ENCODE measurements at places on chromosomes 2 and 18.
A peak's percentile ranks its signal among the peaks of the same experiment; 100 is the strongest.

- no peak for DNase-seq
Observed at GRCh38 chr2:44280869-44281268, 5.6 kb downstream of the SLC3A1 start.

GRCh38 chr18:3479978-3480509, 30.1 kb downstream of the TGIF1 start:
- no peak for DNase-seq

- no peak for DNase-seq
Observed at GRCh38 chr2:233329489-233330135, 22.0 kb downstream of the SAG start.

GRCh38 chr2:156890529-156891148, 366.9 kb upstream of the GALNT5 start:
- DNase-seq, result no peak

GRCh38 chr18:7808992-7809391, 241.9 kb downstream of the PTPRM start:
- no peak for DNase-seq

- no peak for DNase-seq
Observed at GRCh38 chr2:71799013-71799575, 345.7 kb downstream of the DYSF start.

GRCh38 chr18:71727909-71728308, 816.2 kb downstream of the CBLN2 start:
- no peak for DNase-seq

GRCh38 chr2:188978291-188979081, 4.3 kb downstream of the COL3A1 start:
- DNase-seq, result peak; percentile 28

DNA sequence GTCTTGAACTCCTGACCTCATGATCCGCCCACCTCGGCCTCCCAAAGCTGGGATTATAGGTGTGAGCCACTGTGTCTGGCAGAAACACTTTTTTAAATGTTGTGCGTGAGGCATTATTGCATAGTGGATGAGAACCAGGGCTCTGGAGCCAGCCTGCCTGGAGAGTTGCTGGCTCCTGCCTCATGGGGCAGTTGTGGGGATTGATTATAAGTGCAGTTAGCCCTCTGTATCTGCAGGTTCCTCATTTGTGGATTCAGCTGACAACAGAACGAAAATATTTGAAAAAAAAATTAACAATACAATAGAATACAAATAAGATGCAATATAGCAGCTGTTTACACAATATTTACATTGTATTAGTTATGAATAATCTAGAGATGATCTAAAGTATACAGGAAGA, 129.4 kb upstream of the EML6 start:
- DNase-seq, result no peak

DNA sequence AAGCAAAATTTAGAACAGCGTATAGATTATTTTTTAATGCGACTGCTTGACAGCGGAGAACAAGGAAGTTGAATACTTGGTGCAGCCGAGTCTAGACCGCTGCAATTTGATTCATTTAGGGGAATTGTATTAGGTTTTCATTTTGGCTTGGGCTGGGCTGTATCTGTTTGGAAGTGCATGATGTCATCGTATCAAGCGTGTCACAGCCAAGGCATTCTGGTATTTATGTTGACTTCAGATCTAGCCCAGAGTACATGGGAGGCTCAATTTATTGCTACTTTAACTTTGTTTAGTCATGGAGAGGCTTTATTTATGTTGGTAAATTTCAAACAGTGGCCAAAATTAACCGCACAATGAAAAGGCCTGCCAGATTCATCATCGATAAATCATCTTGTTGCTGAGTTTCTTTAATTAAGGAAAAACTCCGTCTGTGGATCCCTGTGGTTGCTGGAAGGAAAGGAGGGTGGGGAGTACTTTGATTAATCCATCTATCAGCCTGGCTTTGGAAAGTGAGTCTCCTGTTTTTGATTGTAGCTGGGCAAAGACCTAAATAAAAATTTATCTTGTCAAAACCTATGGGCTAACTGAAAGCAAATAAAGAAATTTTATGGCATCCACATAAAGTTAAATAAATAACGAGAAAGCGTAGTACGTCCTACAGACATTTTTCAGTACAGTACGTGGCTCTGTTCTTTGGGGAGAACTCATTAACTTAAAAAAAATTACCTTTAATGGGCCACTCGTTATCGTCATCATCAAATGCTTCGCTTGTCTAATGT, 230.4 kb upstream of the SPRED2 start:
- DNase-seq, result peak; percentile 43

- DNase-seq, result peak; percentile 63
Observed at GRCh38 chr2:36698993-36699392, 2.5 kb downstream of the VIT start.

DNA sequence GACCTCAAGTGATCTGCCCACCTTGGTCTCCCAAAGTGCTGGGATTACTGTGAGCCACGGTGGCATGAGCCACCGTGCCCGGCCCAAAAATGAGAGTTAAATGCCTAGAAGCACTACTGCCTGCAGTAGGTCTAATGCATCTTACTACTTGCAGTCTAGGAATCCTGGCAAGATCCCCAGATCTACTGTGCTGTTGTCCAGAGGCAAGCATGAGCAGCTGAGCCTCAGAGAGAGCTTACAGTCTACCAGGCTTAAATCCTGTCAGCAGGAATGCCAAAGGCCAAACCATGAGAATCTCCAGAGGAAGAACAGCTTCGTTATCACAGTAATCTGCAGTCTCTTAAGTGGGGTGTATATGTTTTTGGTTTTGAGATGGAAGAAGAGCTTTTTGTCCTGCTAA, 54.4 kb downstream of the XRCC5 start:
- no peak for DNase-seq

DNA sequence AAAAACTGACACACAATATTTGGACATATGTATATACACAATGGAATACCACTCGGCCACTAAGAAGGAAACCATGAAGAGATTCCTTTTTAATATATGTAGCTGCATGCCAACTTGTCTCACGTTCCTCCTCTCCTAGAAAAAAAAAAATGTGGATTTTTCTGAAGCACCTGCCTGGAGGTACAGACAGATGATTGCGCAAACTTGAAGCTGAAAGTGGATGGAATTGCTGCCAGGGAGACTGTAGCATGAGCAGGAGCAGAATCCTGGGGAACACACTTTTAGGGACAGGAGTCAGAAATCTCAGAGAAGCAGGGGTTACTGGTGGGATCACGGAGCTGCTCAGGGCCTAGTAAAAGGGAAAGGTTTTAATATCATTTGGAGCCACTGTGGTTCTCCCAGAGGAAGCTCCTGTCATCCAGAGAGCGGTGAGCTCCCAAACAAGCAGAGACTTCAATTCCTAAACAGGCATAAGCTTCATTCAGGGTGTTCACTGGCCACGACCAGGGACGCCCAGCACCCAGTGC, 640 bp upstream of the SPR start:
- DNase-seq, result peak; percentile 52

GRCh38 chr2:172230889-172231401, 128.2 kb upstream of the DLX2 start:
- peak; percentile 63 for DNase-seq

- no peak for DNase-seq
Observed at GRCh38 chr2:96100893-96101304, 15.5 kb downstream of the ADRA2B start.

DNA sequence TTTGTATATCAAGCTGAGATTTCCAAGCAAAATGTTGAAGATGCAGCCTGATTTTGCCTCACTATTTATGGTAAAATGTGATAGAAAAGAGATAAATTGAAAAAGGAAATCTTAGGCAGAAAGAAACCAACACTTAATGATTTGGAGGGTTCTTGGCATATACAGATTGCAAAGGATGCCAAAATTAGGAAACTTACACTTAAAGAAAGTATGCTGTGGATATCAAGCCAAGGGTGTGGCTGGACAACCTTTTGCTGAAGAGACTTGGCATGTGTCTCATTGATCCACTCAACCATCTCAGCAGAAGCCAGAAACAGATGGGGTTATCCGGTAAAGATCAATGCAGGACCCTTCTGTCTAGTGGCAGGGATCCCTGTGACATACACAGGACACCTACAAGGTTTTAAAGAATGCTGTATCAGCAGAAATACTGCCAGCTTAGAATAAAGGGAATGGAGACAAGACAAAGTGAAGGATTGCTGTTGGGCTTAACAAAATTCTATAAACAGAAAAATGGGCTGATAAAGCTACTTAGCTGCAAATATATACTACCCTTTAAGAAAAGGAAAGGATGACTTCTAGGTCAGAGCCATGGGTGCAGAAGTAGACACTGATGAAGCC, 107.3 kb upstream of the CYP26B1 start:
- DNase-seq, result no peak

DNA sequence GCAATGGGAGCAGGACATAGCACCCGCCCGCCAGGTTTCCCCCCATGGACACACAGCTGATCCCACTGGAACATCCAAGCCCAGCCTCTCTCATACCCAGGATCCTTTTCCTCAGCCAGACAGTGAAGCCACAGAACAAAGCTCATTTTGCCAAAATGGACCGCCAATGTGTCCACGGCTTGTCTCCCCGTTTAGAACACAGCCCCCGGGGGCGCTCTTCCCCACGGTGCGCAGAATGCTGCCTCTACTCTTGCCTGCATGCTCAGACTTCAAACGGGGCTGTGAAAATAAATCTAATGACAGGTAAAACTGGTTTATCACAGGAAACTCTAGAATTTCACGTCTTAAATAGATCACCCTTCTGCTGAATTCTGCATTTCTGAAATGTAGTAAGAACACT, 548.5 kb upstream of the ID2 start:
- no peak for DNase-seq

DNA sequence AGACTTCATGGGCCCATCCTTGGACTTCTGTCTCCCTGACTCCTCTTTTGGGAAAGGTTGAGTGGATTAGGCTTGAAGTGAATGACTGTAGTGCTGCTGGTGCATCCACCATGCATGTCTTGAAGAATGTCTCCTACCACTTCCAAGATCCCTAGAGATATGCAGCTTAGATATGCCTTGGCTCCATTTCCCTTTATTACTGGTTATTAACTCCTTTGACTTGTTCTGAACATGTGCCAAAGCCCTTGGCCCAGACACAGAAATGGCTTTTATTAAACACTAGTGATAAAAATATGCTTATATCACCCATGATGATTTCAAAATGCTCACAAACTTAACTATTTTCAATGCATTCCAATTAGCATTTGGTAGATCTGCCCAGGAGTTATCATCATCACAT, 90.0 kb upstream of the SLC14A2 start:
- no peak for DNase-seq

- DNase-seq, result no peak
Observed at GRCh38 chr2:42359304-42359964, 1.6 kb downstream of the COX7A2L start.

GRCh38 chr2:95389245-95390119, 13.0 kb upstream of the FAHD2A start:
- DNase-seq, result peak; percentile 37
